ENCODE measurements at places on chromosomes 1 and 21. TPM values are rescaled to one million over a fixed set of nuclear protein-coding genes. Genes with fewer than 3 reads are reported as not detected.

GRCh38 chr1:225446981-225447615 is 19.3 kb upstream of the LBR start:
- H3K4me3 ChIP-seq, result no peak overlapping the region
- H3K27ac ChIP-seq, result peak overlapping the region; percentile 74
- H3K36me3 ChIP-seq, result no peaks in the 10 kb centered on the region
- DNase-seq, result no peak

DNA sequence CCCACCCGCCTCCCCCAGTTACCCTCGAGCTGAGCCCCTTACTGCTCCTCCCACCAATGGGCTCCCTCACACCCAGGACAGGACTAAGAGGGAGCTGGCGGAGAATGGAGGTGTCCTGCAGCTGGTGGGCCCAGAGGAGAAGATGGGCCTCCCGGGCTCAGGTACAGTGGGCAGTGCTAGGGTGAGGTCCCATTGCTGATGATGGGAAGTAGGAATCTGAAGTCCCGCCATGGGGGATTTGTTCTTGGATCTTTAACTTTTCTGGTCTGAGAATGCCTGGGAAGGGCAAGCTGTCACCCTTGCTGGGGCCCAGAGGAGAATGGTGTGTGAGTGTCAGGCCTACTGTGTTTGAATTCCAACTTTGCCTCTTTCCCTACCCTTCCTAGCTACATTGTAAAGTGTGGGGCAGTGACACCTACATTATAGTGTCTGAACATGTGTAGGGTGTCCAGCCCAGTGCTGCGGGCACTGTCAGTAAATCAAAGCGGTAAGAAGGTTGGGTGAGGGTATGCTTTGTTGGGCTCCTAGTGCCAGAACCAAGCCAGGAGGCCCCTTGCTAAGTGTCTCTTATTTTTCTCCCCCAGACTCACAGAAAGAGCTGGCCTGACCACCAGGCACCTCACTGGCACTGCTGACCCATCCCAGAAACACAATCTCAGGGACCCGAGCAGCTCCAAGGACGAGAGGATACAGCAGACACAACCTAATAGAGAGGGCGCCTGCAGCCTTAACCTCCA is 44.7 kb downstream of the YARS1 start:
- peaks cover 52% of the 10 kb centered on the region for H3K36me3 ChIP-seq
- H3K27me3 ChIP-seq, result no peaks in the 10 kb centered on the region
- no peak overlapping the region for H3K4me3 ChIP-seq
- H3K4me1 ChIP-seq, result peaks cover 54% of the 10 kb centered on the region
- no peak overlapping the region for H3K27ac ChIP-seq

DNA sequence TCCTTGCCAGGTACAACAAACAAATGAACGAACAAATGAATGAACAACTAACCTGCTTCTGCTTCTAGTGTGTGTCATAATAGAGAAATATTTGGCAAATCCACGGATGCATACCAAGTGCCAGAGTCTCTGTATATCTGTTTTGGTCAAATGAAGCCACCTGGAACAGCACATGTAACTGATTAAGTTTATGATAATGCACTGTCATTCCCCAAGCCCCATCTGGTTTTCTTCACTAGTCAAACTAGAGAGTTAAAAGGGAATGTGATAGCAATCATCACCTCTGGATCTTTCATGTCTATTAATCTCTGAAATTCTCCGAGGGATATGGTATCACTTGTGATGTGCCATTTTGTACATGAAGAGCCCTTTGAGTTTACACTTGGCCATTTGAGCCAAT is 21.0 kb upstream of the SCAF4 start:
- H3K27ac ChIP-seq, result no peak overlapping the region
- H3K27me3 ChIP-seq, result no peaks in the 10 kb centered on the region
- no peak overlapping the region for H3K4me3 ChIP-seq
- H3K4me1 ChIP-seq, result no peaks in the 10 kb centered on the region
- no peak for DNase-seq
- H3K36me3 ChIP-seq, result no peaks in the 10 kb centered on the region

GRCh38 chr21:34642211-34643075 is 26.4 kb upstream of the CLIC6 start:
- no peak overlapping the region for H3K27ac ChIP-seq
- H3K36me3 ChIP-seq, result no peaks in the 10 kb centered on the region
- DNase-seq, result no peak

GRCh38 chr1:19101244-19101643 is 108.8 kb downstream of the UBR4 start:
- H3K4me3 ChIP-seq, result no peak overlapping the region
- peaks cover 79% of the 10 kb centered on the region for H3K36me3 ChIP-seq
- no peaks in the 10 kb centered on the region for H3K27me3 ChIP-seq
- H3K27ac ChIP-seq, result no peak overlapping the region
- H3K4me1 ChIP-seq, result no peaks in the 10 kb centered on the region

DNA sequence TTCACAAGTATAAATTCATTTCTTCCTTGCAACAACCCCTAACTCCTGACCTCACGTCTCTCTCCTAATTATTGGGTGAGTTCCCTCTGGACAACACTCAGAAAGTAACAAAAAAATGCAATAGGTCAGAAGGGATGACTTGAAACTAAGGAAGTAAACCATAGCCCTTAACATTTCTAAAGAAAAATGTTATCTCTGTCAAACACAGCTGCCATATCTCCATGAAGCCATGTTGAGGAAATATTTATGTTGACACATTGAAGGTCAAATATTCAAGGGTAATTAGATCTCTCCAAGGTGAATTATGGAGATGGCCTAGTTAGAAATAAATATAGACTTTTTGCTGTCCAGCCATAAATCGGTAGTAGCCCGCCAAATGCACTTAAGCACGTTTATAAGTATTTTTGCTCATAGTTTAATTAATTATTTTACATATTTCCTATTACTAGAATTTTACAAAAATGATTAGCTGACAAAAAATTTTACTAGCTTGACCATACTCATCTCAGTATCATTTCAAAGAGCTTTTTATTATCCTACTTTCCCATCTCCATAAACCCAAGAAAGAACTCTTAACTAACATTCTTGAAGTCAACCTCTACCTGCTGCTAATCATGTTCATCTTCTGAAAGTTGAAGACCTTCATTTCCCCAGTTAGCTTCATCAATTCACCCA is 160.1 kb upstream of the PKN2 start:
- no peaks in the 10 kb centered on the region for H3K4me1 ChIP-seq
- H3K27ac ChIP-seq, result no peak overlapping the region
- H3K36me3 ChIP-seq, result no peaks in the 10 kb centered on the region
- H3K4me3 ChIP-seq, result no peak overlapping the region
- DNase-seq, result no peak
- no peaks in the 10 kb centered on the region for H3K27me3 ChIP-seq

DNA sequence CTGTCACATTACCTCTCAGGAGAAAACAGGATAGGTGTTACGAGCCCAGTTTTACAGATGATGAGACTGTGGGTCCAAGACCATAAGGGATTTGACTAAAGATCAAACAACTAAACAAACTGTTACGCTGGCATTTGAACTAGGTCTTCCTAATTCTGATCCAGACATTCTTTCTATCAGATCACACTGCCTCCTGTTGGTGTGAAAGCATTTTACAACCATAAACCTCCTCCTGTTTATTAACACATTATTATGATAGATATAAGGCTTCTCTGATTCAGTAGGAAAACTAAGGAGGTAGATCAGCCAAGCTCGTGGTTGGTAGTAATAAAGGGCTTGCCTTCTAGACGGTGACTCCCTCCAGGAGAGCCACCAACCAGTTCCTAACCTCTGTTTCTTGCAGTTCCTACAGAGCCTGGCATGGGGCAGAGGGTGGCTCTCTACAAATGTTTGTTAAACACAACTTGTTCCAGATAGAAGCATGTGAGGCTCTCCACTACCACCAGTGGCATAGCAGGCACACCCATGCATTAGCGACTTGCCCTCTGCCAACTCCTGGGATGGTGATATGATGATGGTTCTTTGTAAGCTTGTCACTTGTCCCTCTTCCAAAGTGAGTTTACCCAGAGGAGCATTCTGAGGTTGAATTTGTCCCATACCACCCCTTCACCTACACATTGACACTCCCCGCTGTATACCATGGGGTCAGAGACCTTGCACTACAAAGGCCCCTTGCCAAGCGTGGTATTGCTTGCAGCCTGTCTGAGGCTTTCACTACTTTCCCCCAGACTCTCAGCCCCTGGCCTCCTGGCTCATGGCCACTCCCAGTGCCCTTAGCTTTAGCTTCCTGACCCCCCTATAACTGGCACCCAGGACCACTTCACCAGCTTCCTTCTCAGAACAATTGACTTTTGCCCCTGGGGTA is 96.4 kb upstream of the HOOK1 start:
- peaks cover 22% of the 10 kb centered on the region for H3K4me1 ChIP-seq
- H3K27ac ChIP-seq, result peak overlapping the region; percentile 62
- no peaks in the 10 kb centered on the region for H3K36me3 ChIP-seq
- H3K27me3 ChIP-seq, result no peaks in the 10 kb centered on the region
- no peak for DNase-seq

DNA sequence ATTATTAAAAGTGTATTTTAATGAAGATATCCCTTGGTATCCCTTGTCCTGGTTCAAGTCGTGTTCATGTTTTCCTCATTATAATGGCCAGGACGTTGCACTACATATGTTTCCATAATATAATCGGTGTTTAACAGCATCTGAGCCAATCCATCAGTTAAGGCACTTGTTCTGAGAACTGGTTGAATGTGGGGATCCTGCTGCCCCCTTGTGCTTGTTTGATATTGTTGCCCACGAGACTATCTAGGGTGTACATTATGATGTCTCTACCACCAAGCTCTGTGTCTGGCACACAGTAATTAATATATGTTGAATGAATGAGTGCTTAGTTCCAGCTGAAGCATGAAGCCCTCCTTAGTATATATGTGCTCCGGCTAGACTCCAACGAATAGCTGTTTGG is 193.0 kb downstream of the CACNA1E start:
- no peak overlapping the region for H3K4me3 ChIP-seq
- peaks cover 3% of the 10 kb centered on the region for H3K27me3 ChIP-seq
- no peaks in the 10 kb centered on the region for H3K36me3 ChIP-seq
- H3K4me1 ChIP-seq, result no peaks in the 10 kb centered on the region

DNA sequence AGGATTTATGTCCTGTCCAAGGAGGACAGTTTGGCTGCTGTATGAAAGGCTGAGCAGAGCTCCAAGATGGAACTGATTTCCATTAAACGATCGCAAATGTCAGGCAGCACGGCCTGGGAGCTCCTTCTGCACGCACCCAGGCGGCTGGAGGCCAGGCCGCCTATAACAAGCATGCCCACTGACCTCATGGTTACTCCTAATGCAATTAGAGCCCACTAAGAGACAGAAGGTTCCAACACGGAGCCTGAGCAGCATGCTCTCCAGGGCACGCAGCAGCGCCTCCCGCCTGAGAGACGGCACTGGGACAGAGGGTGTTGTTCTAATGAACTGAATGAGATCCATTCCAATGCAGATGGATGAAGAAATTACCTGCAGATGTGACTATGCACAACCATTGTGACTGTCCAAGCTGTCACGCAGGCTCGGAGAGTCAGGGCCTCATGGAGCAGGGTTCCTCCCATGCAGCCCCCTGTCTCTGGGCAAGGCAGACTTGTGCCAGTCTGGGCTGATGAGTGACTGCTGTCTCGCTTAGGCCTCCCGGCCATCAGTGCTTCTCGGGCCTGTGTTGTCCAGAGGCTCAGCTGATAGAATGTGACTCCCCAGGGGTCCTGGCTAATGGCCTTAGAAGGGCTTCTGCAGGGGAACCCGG is 25.2 kb upstream of the CDCA8 start:
- peaks cover 12% of the 10 kb centered on the region for H3K4me1 ChIP-seq
- no peak overlapping the region for H3K27ac ChIP-seq
- peaks cover 21% of the 10 kb centered on the region for H3K27me3 ChIP-seq
- H3K4me3 ChIP-seq, result no peak overlapping the region
- DNase-seq, result peak; percentile 71

DNA sequence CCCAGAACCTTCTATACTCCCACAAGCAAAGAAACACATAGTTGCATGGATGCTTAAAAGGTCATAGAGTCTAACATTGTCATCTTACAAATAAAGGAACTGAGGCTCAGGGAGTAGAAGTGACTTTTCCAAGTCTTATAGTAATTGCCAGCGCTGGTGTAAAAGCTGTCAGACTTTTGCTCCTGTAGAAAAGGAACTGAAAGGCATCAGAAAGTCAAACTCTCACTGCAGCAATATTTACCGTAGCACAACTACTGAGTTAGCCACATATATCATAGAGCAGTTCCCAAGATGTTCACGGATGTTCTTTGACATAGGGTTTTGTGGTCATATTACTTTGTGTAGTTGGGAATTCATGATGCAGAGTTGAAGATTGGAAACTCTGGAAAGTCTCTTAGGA is 16.6 kb upstream of the USP24 start:
- no peak for DNase-seq
- H3K4me3 ChIP-seq, result no peak overlapping the region
- H3K27ac ChIP-seq, result no peak overlapping the region
- H3K27me3 ChIP-seq, result no peaks in the 10 kb centered on the region

DNA sequence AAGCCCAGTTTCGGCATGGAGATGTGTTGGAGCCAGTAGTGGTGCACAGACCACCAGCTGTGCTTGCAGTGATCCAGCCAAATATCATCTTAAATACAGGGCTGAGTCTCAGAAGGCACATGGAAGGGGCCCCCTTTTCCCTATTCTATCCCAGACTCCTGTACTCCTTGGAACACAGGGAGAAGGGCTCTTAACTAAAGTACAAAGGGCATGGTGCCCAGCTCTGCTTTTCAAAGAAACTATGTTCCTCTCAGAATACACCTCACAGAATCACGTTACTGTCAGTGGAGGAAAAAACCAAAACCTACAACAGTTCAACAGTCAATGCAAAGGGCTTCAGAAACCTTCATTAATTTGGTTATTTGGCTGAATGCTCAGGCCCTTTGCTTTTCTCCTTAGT is 180.6 kb upstream of the C1orf105 start:
- no peaks in the 10 kb centered on the region for H3K27me3 ChIP-seq
- peak overlapping the region; percentile 76 for H3K27ac ChIP-seq
- H3K4me1 ChIP-seq, result peaks cover 6% of the 10 kb centered on the region

- H3K4me1 ChIP-seq, result no peaks in the 10 kb centered on the region
- H3K4me3 ChIP-seq, result no peak overlapping the region
Observed at GRCh38 chr1:78440381-78440793, 50.4 kb upstream of the PTGFR start.

- peaks cover 30% of the 10 kb centered on the region for H3K36me3 ChIP-seq
- no peaks in the 10 kb centered on the region for H3K27me3 ChIP-seq
- peak within 1 kb of the TSS; percentile 47 for H3K27ac ChIP-seq
- peak; percentile 89 for DNase-seq
Observed at GRCh38 chr1:32335790-32336590, at the start of gene MARCKSL1. TSS of gene MARCKSL1 (minus strand) at chr1:32336233. CDS start at chr1:32336033, 200 bp downstream.

GRCh38 chr1:26099780-26100179 is 11.8 kb upstream of the PDIK1L start:
- no peak overlapping the region for H3K27ac ChIP-seq
- peaks cover 5% of the 10 kb centered on the region for H3K4me1 ChIP-seq
- H3K27me3 ChIP-seq, result peaks cover 2% of the 10 kb centered on the region
- H3K36me3 ChIP-seq, result no peaks in the 10 kb centered on the region

DNA sequence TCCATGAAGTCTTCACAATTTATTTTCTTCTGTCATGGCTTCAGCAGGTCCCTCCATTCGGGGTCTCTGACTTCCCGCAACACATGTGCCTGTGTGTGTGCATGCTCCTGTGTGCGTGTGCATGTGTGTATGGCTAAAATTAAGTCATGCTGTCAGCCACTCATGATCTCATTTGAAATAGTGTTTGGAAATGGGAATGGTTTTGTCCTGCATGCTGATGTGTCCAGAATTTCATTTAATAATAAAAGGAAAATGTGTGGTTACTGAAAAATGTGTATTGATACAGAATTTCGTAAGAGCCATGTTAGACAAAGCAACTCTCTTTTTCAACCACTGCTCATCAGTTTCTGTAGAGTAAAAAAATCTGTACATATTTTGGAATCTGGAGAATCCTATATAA is 123.8 kb upstream of the PRDX6 start:
- no peaks in the 10 kb centered on the region for H3K27me3 ChIP-seq
- no peak overlapping the region for H3K4me3 ChIP-seq
- H3K4me1 ChIP-seq, result no peaks in the 10 kb centered on the region
- DNase-seq, result no peak
- no peaks in the 10 kb centered on the region for H3K36me3 ChIP-seq

FNDC5 gene
- total RNA-seq, result 155 TPM

RIIAD1 gene
- 2.7 TPM for total RNA-seq

MR1 gene
- total RNA-seq, result 6.3 TPM

ZNF436 gene
- 50.8 TPM for total RNA-seq

MYOG gene
- 480 TPM for total RNA-seq

MATN1 gene
- 0.71 TPM for total RNA-seq

Measured in muscle of leg (tissue), 16 donors.